Activated T-helper 17 cell treated with anti-CD3 and anti-CD28 coated beads, Interleukin-2, amount 50 U/mL, for 72 hours (primary cell): ENCODE measurements at places on chromosomes 7 and 10. TPM values are rescaled to one million over a fixed set of nuclear protein-coding genes. Genes with fewer than 3 reads are reported as not detected.

DNA sequence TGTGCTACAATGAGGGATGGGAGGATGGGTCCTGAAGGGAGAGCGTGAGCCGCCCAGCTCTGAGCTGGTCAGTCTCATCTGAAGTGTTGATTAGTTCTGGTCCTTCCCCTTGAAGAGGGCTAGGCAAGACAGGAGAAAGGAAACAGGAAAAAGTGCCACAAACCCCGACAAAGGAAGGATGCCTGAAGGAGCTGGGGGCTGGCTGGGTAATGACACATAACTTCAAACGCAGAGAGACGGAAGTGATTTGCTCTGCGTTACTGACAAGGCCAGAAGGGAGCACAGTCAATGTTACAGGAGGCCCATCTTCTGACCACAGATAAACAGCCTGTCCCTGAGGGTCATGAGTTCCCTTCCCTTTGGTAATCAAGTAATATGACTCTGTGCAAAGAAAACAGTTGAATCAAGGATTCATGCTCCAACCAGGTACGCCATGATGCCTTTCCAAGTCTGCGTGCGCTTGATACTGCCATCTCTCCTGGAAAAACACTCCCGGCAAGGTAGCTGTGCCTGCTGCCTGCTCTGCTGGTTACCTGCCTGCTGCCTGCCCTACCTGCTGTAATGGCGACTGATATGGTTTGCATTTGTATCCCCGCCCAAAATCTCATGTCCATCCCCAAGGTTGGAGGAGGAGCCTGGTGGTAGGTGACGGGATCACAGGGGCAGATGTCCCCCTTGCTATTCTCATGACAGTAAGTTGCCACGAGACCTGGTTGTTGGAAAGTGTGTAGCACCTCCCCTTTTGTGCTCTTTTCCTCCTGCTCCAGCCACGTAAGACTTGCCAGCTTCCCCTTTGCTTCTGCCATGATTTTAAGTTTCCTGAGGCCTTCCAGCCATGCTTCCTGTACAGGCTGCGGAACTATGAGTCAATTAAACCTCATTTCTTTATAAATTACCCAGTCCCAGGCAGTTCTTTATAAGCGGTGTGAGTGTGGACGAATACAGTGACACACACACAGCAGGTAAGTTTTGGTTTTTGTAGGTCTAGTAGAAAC lies 57.9 kb downstream of the GRB10 start:
- no peak for ATAC-seq

DNA sequence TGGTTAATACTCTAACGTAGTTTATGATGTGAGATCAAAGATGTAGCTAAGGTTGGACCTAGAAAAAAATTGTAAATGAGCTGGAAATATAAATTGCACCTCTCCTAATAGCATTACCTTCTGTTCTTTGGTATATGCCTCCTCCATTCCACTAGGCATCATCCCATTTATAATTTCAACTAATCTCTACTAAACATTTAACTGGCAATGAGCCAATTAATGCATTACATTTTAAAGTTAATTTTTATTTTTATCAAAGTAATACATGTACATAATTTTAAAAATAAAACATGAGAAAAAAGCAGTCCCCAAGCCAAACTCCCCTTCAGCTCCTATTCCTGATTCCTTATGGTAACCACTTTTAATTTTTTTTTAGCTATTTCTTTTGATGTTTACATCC lies 35.1 kb upstream of the SKAP2 start:
- no peak for ATAC-seq

DNA sequence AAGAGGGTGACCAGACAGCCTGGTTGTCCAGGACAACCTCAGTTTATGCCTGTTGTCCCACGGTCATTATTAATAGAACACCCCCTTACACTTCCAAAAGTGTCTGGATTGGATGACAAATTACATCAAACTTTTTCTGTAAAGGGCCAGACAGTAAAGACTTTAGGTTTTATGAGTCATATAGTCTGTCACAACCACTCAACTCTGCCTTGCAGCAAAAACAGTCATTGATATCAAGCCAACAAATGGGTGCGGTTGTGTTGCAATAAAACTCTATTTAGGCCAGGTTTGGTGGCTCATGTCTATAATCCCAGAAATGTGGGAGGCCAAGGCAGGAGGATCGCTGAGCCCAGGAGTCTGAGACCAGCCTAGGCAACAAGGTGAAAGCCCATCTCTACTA lies 66.7 kb upstream of the ATP6V0A4 start:
- ATAC-seq: peak; percentile 77

GRCh38 chr10:47190301-47190700 lies 109.7 kb upstream of the GDF10 start:
- ATAC-seq: no peak

DNA sequence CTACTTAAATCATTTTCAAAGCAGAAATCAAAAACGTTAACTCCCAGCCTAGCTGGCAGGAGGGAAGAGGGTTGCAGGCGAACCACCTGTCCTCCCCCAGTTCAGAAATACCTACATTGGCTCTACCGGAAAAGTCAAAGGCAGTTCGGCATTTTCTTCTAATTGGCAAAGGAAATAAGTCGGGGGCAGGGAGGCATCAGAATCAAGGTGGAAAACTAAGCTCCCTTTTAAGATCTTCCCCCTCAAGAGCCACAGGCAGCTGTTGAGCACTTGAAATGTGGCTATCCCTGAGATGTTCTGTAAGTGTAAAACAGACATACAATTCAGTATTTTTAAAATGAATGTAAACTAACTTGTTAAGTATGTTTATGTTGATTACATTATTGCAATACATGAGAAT lies 957 bp upstream of the ELMO1 start:
- ATAC-seq: no peak

- no peak for ATAC-seq
These were observed 4.9 kb downstream of the ZNF277 start for GRCh38 chr7:112211348-112211907.

GRCh38 chr10:111974325-111974724 lies 209.2 kb downstream of the GPAM start:
- no peak for ATAC-seq

- no peak for ATAC-seq
These were observed 7.9 kb downstream of the ADGRA1 start for GRCh38 chr10:133095586-133095985.

- no peak for ATAC-seq
These were observed 21.0 kb upstream of the LRRC17 start for GRCh38 chr7:102891693-102892261.

DNA sequence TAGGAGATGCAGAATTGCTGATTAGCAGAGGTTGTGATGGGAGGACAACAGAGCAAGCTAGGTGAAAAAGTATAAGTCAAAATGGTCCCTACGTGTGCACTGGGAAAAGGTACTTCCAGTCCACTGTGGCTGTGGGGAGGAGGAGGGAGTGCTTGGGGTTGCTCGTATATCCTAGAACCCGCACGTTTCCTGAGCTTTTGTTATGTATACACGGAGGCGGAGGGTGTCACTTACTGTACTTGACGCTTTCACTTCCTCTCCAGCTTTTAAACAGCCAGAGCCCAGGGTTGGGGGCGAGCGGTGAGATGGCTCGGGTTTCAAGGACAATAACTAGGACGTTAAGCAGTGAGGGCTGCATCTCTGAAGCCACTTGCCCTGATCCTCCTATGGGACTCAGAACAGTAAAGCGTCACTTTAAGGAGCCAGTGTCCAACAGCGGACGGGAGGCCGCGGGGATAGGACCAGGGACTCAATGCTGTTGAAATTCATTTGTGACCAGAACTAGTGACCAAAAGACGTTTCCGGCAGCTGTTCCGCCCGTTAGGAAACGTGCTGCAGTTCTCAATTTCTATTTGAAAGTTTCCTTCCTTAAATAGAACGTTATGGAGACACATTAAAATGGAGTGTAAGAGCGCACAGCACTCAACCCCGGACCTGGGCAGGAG lies 985 bp upstream of the ETV1 start:
- ATAC-seq: peak; percentile 37

DNA sequence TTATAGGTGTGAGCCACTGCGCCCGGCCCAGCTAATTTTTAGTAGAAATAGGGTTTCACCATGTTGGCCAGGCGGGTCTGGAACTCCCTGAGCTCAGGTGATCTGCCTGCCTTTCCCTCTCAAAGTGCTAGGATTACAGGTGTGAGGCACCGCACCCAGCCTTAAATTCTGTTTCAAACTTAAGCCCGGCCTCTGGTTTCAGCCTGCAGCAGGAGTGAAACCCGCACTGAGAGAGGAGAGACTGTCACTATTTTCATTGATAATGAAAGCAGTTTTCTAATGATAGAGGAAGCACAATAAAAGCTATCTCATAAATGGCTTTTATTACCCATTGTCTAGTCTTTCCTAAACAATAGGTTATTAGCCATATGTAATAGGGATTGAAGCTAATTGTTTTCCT lies 415.5 kb downstream of the GALNT17 start:
- no peak for ATAC-seq

GRCh38 chr7:93851536-93851935 lies 39.0 kb downstream of the TFPI2 start:
- ATAC-seq: no peak

DNA sequence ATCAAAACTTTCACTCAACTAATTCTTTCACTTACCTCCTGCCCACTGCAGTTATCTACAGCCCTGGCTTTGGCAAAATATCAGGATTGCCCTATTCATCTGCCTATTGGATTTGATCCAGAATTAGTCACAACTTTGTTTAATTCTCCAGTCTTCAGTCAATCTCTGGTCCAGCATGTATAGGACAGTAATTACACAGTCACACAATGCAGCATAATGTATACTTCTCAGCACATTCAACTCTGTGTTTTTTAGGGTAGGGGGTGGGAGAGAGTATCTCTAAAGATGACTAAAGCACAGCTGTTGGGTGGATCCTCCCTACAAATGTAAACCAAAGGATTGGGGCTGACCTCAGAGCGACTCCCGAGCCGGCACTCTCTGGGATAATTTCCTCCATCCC lies 17.7 kb upstream of the NRP1 start:
- no peak for ATAC-seq

GRCh38 chr7:333393-333764 lies 43.4 kb downstream of the FOXL3 start:
- no peak for ATAC-seq

- ATAC-seq: no peak
These were observed 11.6 kb downstream of the ZDHHC6 start for GRCh38 chr10:112434988-112435619.

- no peak for ATAC-seq
These were observed 41.7 kb downstream of the SP8 start for GRCh38 chr7:20744954-20745446.

DNA sequence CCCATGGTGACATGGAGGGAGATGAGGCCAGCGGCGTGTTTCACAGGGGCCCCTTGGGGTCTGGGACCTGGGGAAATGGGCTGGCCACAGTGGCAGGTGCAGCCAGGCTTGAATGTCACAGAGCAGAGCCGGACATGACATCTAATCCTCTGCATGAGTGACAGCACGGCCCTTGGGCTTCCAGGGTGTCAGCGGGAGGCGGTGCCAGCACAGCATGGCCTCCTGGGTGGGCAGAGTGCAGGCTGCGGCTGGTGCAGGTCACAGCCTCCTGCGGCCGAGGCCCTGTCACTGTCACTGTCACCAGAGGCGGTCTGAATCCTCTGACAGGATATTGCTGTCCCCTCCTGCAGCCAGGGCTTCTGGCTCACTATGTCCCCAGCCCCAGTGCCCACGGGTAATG lies 18.2 kb downstream of the BHLHA15 start:
- ATAC-seq: no peak

- no peak for ATAC-seq
These were observed 219.2 kb upstream of the ZNF32 start for GRCh38 chr10:43867667-43868565.

DNA sequence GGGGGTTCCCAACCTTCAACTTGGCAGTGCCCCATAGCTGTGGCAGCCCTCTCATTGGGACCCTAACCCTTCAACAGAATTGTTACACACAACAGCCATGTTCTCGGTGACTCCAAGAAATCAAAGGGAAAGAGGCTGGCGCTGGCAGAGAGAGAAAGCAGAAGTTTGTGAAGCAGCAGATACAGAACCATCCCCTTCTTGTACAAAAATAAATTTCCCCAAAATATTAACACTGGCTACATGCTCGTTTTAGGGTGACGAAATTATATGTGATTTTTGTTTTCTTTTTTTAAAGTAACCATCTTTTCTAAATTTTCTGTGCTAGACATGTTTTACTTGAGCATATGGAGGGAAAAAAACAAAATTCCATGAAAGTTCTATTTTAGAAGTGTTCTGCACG lies 45.2 kb upstream of the SAMD8 start:
- ATAC-seq: no peak

Gene MINPP1
- total RNA-seq: 8.9 TPM

Gene HSPA12A
- total RNA-seq: 0.22 TPM

Gene PPP1R9A
- not detected for total RNA-seq

Gene SPDYE11
- not detected for total RNA-seq

Gene NKX1-2
- not detected for total RNA-seq

Gene SGMS1
- total RNA-seq: 13.4 TPM

Gene MEOX2
- total RNA-seq: not detected

Gene PIP
- not detected for total RNA-seq

Gene ZNF853
- 0.22 TPM for total RNA-seq

Gene RNF148
- total RNA-seq: not detected

Gene HMX2
- not detected for total RNA-seq

Gene FAM25A
- not detected for total RNA-seq
